ENCODE measurements at places on chromosomes 2 and 18. TPM values are rescaled to one million over a fixed set of nuclear protein-coding genes. Genes with fewer than 3 reads are reported as not detected.

DNA sequence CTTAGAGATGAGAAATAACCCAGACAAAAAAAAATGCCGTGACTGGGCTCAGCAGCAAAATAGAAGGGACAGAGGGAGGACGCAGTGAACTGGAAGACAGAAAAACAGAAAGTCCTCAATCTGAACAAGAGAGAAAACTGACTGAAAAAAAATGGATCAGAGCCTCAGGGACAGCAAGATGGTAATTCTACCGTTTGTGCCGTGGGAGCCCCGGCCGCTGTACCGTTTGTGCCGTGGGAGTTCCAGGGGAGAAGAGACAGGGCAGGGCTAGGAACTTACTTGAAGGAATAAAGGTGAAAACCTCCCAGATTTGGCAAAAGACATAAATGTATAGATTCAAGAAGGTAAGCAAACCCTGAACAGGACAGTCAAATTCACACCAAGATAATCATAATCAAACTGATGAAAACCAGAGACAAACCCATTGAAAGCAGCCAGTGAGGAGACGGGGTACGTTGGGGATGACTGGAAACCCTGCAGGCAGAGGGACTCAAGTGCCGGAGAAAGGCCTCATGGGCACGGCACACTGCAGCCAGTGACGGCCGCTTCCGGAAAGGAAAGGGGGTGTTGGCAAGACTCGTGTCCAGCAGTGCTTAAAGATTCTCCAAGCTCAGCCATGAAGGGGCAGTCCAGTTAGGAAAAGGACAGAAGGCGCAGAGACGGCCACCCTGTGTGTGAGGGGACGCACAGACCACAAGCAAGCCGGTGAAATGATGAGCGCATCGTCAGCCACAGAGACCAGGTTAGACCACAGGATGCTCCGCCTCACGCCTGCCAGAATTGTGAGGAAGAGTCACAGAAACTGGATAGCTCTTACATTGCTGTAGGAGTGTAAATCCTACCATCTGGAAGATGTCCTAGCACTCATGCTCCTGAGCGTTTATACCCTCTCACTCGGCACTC is 40.0 kb upstream of the NFATC1 start:
- no peak for DNase-seq
- H3K4me1 ChIP-seq, result no peaks in the 10 kb centered on the region
- H3K36me3 ChIP-seq, result no peaks in the 10 kb centered on the region
- H3K27me3 ChIP-seq, result no peaks in the 10 kb centered on the region
- H3K4me3 ChIP-seq, result no peak overlapping the region
- no peak overlapping the region for H3K27ac ChIP-seq

- peaks cover 4% of the 10 kb centered on the region for H3K27me3 ChIP-seq
- H3K4me1 ChIP-seq, result peaks cover 11% of the 10 kb centered on the region
- no peak overlapping the region for H3K27ac ChIP-seq
- H3K36me3 ChIP-seq, result no peaks in the 10 kb centered on the region
- peak overlapping the region; percentile 67 for H3K4me3 ChIP-seq
Observed at GRCh38 chr2:209525834-209526281, 102.0 kb downstream of the MAP2 start.

GRCh38 chr2:30368258-30368657 is 78.8 kb upstream of the LCLAT1 start:
- no peaks in the 10 kb centered on the region for H3K36me3 ChIP-seq
- H3K27ac ChIP-seq, result no peak overlapping the region
- no peaks in the 10 kb centered on the region for H3K27me3 ChIP-seq

GRCh38 chr2:169734169-169734847 is 676 bp downstream of the KLHL23 start:
- H3K36me3 ChIP-seq, result peaks cover 7% of the 10 kb centered on the region
- no peak overlapping the region for H3K27ac ChIP-seq
- peak overlapping the region; percentile 76 for H3K4me3 ChIP-seq
- peaks cover 17% of the 10 kb centered on the region for H3K27me3 ChIP-seq
- H3K4me1 ChIP-seq, result peaks cover 30% of the 10 kb centered on the region

Gene LINC00305
- total RNA-seq, result not detected

Gene ZFP36L2
- 207 TPM for total RNA-seq
